ENCODE measurements at places on chromosomes 3 and 15.

GRCh38 chr15:27127815-27128570 is 157.0 kb downstream of the GABRG3 start:
- DNase-seq = no peak

DNA sequence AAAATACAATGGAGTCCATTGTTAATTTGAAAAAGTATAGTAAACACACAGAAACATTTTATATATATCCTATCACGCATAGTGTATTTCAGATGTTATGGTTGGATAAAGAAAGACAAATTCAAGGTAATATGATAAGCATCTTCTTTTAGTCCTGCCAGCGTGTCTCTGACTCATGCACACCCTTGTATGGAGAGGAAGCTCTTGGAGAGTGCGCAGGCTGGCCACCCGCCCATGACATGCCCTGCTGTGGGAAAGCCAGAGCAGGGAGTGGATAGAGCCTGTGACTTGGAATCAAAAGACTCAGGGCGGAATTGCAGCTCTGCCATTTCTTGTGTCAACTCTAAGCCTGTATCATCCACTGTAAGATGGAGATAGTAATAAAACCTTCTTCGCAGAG is 23.0 kb upstream of the COPG1 start:
- peak; percentile 48 for DNase-seq

- DNase-seq = no peak
Observed at GRCh38 chr3:42829628-42830436, 20.6 kb downstream of the ACKR2 start.

DNA sequence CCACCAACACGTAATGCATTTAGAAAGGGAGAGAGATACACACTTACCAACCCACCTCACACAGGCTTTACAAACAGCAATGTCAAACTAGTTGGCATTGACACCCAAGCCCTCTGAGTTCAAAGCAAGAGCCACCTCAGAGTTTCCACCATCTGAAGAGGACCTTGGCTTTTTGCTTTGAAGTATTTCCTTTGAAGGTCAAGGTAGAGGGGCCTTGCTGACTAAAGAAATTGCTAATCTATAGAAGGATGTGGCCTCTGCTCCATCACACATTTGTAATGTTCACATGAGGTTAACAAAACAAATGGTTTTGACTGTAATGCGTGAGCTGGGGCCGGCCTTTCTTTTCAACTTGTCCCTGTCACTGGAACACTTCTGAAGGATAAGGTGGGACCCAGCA is 117.7 kb downstream of the POLR2M start:
- DNase-seq = no peak

DNA sequence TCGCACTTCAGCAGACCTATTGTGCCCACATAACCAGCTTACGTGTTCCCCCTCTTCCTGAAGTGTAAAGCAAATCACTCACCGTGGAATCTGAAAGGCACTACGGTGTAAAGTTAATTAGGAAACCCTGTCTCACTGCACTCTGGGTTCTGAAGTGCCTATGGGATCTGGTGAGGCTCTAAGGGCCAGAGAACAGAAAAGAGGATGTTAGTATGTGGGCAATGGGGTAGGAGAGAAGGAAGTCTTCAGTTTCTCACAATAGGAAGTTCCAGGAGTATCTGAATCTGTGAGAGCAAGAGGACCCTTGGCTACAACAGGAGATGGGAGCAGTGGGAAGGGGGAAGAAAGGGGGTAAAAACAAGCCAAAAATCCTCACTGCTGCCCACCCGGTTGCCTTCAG is 71.4 kb downstream of the ITGB5 start:
- DNase-seq = no peak

DNA sequence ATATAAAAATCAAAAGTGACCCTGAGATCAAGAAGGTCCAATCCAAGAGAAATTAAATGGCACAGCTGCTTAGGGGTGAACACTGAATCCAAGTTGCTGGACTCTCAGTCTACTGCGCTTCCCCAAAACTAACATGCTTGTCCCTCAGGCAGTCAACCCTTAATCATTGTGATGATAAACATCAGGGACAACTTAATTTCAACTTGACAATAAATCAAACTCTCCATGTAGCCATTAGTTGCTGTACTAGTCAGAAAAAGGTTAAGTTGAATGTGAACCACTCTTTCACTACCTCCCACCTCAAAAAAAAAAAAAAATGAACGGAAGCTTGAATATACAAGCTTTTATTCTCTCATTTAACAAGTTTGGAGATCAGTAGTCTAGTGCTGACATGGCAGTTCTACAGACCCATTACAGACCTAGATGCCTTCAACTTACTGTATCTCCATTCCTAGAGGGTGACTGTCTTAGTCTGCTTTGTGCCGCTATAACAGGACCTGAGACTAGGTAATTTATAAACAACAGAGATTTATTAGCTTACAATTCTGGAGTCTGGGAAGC is 185.7 kb downstream of the FHIT start:
- DNase-seq = no peak

DNA sequence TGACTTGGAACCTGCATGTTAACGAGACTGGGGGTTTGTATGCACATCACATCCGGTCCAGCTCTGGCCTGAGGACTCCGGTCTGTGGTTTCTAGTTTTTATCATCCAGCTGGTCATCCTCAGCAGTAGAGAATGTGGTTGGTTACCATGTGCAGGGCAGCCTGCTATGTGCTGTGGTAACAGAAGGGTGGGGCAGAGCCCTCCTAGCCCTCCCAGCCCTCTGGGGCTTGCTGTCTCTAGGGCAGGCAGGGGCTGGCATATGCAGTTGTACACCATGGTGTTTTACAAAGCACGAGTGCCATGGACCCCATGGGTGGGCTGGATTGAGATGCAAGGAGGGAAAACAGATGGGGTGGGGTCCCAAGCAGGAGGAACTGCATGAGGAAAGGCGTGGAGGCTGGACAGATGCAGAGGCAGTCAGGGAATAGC is 70.2 kb downstream of the APBA2 start:
- no peak for DNase-seq

DNA sequence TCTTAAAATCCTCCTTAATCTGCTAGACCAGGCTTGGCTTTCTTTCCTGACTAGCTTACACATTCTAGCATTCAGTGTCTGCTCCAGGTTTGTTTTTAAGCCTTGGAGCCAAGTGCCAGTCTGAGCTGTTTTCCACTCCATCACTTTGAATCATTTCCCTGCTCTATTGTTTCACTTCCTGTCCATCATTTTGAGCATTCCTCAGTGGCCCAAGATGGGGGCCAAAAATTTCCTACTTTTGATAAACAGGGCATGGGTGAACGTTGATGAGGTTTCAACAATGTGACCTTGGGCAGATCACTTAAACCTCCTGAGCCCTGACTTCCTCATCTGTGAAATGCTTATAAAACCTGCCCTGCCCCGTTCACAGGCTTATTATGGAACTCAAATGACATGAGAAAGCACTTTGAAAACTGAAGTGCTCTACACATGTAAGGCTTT is 4.4 kb downstream of the CYP19A1 start:
- no peak for DNase-seq

DNA sequence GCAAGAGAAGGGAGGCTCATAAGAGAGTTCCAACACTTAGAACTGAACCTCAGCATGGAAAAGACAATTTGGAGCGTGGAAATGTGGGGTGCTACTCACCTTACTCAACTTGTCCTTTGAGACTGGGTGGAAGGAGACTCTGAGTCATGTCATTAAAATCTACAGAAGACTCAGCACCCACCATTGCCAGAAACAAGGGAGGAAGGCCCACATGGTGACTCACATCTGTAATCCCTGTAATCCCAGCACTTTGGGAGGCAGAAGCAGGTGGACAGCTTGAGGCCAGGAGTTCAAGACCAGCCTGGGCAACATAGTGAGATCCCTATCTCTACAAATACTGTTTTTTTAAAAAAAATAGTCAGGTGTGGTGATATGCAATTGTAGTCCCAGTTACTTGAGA is 161.9 kb upstream of the UBE3A start:
- DNase-seq = no peak

GRCh38 chr3:27239951-27240350 is 129.2 kb downstream of the NEK10 start:
- no peak for DNase-seq

GRCh38 chr3:152402695-152403451 is 134.1 kb downstream of the MBNL1 start:
- DNase-seq = no peak

- no peak for DNase-seq
Observed at GRCh38 chr3:79881431-79881830, 113.6 kb upstream of the ROBO1 start.

DNA sequence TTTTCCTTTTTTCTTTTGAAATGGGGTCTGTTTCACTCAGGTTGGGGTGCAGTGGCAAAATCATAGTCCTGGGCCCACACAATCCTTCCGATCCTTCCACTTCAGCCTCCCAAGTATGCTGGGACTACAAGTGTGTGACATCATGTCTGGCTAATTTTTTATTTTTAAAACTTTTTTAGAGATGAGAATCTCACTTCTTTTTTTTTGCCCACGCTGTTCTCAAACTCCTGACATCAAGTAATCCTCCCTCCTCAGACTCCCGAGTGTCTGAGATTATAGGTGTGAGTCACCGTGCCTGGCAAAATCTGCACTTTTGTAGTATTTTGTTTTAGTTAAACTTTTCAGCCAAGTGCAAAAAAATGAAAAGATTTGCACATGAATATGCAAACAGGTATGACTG is 171.0 kb downstream of the FNDC3B start:
- no peak for DNase-seq

- DNase-seq = no peak
Observed at GRCh38 chr3:158058495-158059130, 47.6 kb downstream of the SHOX2 start.

DNA sequence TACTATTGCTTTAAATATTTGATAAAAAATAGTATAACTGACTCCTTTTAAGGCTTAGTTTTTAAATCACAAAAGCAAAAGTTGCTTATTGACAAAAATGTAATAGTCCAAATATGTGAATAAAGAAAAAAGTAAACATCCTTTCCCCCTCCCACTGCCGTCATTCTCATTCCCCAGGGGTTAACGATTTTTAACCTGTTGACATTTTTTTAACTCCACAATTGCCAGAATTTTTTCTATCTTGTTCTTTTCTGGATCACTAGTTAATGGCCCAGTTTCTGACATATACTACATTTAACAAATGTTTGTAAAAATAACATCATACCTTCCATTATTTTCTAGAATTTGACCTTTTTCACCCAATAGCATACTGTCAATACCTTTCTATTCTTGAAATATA is 60.6 kb upstream of the TCF12 start:
- no peak for DNase-seq

GRCh38 chr15:49036650-49037545 is 9.3 kb downstream of the SECISBP2L start:
- no peak for DNase-seq

- no peak for DNase-seq
Observed at GRCh38 chr3:23389686-23390085, 186.6 kb downstream of the UBE2E2 start.

DNA sequence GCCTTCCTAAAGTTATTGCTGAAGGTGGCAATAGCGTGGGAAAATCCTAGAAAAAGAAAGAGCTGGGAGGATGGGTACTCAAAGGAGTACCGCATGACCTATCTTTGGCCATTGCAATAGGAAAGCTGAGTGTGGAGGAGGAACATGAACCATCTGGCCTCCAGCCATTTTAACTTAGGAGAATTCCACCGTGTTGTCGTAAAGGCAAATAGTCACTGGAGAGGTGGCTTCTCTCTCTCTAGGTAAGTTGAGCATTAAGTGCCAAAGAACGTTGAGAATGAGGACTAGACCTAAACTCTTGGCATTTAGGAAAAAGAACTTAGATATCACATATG is 16.1 kb upstream of the CMTM7 start:
- no peak for DNase-seq

- DNase-seq = no peak
Observed at GRCh38 chr3:12325586-12326515, 37.0 kb downstream of the PPARG start.

DNA sequence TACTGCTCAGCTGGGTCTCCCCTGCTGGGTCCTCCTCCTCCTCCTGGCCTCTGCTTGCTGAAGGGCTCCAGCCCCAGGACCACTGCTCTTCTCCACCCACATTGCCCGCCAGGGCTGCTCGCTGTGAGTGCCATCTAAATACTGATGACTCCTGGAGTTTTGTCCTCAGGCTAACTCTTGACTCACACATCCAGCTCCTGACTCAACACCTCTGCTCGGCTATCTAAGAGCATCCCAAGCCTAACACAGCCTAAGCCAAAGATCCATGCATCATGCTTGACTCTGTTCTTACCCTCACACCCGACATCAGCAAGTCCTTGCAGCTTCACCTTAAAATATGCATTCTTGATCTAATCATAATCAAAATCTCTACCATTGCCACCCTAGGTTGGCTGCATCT is 260.2 kb downstream of the KLF13 start:
- DNase-seq = no peak

- DNase-seq = no peak
Observed at GRCh38 chr3:126057501-126057819, 26.5 kb downstream of the SLC41A3 start.

DNA sequence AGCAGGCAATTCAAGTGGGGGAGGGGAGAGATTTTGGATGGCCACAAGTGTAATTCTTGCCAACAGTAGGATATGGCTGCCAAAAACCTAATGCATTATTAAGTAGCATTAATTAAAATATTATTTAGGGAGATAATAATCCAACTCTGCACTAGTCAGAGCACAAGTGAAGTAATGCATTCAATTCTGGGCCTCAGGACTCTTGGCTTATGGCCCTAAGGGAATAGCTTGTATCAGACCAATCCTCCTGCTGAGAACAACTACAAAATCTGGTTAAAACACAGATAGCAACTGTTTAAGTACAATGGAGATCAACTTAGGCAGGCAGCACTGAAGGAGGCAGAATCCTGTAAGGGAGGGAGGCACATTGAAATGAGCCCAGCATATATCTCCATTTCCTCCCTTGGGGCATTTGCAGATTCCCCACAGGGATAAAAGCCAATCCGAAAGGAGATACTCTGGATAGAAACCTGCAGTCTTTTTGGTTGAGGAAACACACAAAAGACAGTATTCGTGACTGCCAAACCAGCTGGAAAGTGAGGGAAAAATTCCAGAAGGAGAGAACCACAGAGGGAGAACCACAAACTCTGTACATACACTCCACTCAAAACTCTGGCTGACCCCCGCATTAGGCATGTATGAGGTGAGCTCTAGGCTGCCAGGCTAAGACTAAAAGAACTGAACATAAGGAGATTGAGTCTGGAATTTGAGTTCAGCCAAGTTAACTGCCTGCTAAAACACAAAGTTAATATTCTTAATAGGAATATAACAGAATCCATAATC is 57.4 kb downstream of the ETFA start:
- no peak for DNase-seq

DNA sequence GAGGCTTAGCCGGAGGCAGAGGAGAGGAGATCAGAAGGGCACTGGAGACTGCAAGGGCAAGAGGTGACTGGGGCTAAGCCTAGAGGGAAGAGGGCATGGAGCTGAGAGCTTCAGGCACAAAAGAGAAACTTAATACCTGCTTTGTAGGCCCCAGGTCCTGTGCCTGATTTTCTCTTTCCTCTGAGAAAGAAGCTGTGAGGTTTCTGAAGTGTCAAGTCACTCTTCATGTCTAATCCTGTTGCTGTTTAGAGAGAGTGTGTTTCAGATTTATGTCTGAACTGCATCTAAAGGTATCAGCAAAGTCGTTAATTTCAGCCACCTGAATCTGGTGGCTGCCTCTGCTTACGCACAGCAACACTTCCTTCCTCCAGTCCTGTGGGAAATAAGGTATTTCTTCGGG is 106.9 kb upstream of the RNU6-1 start:
- no peak for DNase-seq

GRCh38 chr3:144084929-144085328 is 113.3 kb downstream of the DIPK2A start:
- no peak for DNase-seq
